Activated naive CD8-positive, alpha-beta T cell treated with anti-CD3 and anti-CD28 coated beads, Interleukin-2, amount 50 U/mL, for 16 hours (primary cell): ENCODE measurements at places on chromosomes 5 and 9.

DNA sequence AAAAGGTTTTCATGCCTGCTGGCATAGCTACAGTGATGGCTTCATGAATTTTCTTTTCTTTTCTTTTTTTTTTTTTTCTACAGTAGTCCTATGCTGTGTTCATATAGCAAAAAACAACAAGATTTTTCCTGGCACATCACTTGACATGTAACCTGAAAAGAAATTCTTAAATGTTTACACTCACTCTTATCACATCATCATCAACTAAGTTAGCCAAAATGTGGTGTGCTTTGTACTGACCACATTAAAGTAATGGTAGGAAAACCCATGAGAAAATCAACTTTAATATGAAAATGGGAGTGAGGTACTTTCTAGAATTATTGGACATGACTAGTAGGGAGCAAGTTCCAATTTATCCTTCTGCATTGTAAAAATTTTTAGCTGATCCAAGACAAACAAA is 146.7 kb downstream of the SSBP2 start:
- no peak for DNase-seq

DNA sequence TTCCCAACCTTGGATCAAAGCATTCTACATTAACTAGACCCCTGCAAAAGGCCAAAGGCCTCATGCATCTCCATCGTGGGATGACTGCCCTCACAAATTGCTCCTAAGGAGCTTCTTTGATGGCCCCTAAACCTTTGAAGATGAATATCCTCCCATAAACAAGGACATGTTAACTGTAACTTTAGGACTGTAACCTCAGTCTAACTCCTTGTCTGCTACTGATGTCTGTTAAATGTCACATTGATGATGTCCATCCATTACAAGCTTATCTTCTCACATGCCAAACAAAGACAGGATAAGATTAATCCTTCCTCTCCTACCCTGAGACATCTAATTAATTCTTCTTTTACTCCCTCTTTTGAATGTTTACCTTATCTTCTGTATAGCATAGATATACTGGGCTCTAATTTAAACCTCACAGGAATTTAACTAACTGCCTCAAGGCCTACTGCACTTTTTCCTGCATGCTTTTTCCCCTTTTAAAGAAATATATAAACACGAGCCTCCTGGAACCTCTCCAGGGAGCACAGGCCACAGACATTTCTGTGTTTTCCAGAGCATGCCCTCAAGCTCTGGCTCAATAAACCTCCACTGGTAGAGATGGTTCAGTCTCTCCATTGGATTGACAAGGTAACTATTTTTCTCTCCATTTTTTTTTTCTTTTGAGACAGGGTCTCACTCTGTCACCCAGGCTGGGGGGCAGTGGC is 90.6 kb upstream of the SLC25A48 start:
- no peak for DNase-seq

DNA sequence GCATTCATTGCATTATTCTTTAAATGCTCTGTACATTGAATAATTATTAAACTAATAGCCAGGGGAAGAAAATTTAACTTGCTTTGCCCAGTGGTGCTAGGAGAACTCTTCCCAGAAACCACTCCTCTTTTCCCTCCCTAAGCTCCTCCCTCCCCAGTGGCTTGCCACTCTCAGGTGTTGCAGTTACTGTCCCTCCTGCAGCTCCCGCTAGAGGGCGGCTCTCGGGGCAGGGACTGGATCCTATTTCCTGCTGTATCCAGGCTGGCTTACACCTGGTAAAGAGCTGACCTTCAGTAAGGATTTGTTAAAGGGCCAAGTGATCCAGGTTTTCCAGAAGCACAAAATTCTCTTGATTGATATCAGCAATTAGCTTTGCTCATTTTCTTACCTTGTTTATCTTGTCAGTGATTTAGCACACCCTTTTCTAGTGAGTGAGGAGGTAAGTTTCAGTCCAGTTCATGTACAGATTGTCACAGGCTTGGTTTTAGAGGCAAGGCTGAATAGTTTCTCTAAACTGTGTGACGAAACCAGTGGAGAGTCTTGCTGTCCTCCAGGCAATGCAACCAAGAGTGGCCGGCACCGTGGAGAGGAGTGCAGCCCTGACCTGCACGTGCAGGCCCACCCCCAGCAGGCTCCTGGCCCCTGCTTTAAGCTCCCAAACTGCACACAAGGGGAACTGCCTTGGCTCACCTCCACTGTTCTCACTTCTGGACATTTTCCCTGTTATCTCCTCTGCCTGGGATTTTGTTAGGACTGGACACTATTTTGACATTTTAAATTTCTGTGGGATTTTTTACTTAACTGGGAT is 423.8 kb downstream of the SPOCK1 start:
- no peak for DNase-seq

- no peak for DNase-seq
Measured at GRCh38 chr5:43482490-43483297, 971 bp downstream of the TMEM267 start.

GRCh38 chr5:5179597-5179996 is 39.5 kb downstream of the ADAMTS16 start:
- no peak for DNase-seq

DNA sequence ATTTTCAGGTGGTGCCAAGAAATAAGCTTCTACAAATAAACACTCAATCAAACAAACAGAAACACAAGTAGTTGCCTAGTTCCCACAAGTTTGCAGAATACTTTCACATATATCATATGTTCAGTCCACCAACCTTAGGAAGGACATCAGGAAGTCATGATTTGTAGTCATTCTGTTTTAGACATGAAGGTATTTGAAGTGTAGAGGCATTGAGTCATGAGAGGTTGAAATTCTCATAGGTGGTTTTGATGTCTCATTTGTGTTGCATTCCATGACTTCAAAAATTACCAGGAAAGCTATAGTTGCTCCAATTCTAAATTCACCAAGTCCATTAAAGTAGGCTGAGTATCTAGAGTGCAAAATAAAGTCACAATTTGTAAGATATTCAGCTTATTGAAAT is 159.0 kb downstream of the KCTD16 start:
- DNase-seq: no peak

- DNase-seq: no peak
Measured at GRCh38 chr5:122195802-122196394, 66.6 kb downstream of the ZNF474 start.

- DNase-seq: no peak
Measured at GRCh38 chr9:112757282-112757883, 6.8 kb downstream of the SNX30 start.

GRCh38 chr5:170388818-170389549 is at the start of gene KCNMB1:
KCNMB1 (minus strand) TSS chr5:170389367; CDS start chr5:170385447, 3,920 bp downstream.
- no peak for DNase-seq

GRCh38 chr9:87601176-87601575 is 103.5 kb downstream of the DAPK1 start:
- DNase-seq: no peak

GRCh38 chr9:37430841-37431597 is 8.5 kb downstream of the GRHPR start:
- no peak for DNase-seq

DNA sequence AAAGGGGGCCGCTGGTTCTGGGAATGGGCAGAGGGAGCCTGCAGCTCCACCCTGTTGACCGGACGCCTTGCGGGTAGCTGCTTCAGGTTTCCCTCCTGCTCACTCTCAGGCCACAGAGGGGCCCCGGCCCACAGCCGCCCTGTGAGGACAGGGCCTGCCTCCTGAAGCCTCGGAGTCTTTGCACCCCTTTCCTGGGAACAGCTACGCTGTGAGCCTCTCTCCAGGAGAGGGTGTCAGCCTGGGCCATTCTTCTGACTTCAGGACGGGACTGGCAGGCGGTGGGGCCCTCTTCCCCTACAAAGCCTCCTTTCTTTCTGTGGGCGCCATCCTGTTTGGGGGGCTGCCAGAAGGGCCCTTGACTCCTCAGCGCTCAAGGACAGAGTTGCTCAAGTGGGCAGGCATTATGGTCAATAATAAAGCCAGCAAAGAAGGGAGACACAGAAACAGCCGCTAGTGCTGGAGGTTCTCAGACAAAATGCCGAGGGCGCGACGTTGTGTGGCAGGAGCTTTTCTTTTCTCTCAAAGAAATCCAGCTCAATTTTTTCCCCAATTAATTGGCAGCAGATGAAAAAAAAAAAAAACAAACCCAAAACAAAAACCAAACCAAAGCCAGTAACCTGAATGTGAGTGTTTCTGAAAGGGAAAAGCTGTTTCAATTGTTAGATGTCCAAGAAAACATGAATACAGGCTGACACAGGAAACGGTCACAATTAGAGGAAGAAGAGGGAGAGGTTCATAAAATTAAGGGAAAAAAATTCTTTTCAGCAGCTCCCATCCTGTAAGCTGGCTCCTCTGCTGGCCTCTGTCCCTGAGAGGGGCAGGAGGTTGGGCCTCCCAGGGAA is 12.8 kb upstream of the SLC25A51 start:
- no peak for DNase-seq

- no peak for DNase-seq
Measured at GRCh38 chr5:173327084-173327947, 898 bp downstream of the STC2 start.

DNA sequence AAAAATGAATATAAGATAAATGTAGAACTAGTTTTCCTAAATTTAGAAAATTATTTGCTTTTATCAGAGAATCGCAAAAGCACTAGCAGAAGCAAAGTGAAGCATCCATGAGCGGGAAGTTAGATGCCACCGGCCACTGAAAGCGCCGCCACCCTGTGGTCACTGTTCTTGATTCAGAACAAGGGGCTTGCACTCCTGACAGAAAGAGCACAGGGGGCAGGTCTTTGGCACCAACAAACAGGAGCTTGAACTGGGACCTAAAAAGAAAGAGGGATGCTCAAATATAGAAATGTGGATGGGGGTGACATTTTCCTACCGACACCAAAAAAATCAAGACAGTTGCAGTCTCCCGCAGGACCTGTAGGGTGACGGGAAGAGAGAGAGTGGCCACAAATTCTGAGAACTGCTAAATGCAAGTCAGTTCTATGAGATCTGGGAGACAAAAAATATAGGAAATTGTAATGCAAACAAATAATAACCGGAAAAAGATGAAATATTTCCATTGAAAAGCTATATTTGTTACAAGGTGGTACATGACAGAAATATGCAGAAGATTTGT is 144.3 kb downstream of the CDH12 start:
- no peak for DNase-seq

DNA sequence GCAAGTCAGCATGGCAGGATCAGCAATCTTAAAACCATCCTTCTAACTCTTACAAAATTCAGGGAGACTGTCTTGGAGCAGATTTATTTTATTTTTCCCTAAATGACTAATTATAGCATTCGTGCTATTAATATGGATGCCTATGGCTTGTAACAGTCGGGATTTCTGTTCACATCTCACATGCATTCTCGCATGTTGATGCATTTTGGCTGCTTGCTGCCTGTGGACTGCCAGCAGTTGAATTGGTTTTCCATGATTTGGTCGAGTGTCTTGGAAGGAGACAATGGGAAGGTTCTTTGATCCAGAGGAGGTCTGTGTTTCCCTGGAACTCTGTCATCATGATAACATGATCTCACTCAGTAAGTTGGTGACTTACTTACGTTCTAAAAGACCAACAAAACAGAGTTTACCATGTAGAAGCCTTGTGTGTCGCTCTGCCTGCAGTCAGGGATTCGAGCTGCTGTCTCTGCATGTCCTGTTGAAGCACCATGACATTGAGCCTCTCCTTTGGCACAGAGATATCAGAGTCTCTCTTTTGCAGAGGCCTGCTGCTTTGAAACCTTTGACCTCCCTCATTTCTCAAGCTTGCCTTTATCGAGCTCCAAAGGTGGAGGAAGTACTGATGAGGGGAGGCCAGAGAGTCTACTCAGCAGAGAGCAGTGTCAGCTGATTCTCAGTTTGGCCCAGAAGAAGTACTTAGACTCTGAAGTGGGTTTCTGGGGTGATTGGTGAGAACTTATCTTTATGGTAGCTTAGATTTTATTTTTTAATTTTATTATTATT is 82.4 kb downstream of the ARHGAP26 start:
- DNase-seq: no peak

GRCh38 chr9:33229359-33230114 is 10.4 kb upstream of the SPINK4 start:
- no peak for DNase-seq

DNA sequence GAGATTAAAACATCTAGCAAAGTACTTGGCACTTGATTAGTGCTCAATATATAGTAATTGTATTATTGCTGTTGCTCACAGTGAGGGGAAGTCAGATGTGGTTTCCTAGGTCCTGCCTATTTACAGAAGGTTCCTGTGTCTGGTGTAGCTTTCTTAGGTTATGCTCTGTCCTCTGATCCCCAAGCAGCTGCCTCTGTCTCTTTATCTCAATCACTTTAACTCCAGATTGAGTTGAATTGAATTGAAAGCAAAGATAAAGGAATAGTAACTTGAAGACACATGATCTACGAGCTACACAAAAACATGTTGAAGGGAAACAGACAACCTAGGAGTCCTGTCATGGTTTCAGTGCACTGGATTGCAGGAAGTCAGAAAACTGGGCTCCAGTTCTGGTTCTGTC is 113.9 kb upstream of the ADAMTSL1 start:
- no peak for DNase-seq

DNA sequence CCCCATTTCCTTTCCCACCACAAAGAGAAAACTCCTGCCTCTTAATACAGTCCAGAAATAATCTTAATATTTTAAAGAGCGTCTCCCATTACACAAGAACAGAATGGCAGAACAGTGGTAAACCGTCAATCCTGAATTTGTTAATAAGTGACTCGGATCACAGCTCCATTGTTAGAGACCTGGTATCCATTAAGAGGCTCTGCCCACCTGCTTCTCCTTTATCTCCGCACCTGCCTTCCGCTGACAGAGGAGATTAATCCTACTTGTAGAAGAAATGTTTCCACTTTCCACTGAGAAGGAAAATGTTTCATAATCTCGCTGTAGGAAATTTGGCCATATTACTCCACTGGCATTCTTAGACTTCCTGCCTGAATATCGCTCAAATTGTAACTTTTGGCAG is 1493.2 kb downstream of the MAT2B start:
- no peak for DNase-seq

GRCh38 chr9:132384376-132384775 is 22.3 kb downstream of the TTF1 start:
- no peak for DNase-seq

DNA sequence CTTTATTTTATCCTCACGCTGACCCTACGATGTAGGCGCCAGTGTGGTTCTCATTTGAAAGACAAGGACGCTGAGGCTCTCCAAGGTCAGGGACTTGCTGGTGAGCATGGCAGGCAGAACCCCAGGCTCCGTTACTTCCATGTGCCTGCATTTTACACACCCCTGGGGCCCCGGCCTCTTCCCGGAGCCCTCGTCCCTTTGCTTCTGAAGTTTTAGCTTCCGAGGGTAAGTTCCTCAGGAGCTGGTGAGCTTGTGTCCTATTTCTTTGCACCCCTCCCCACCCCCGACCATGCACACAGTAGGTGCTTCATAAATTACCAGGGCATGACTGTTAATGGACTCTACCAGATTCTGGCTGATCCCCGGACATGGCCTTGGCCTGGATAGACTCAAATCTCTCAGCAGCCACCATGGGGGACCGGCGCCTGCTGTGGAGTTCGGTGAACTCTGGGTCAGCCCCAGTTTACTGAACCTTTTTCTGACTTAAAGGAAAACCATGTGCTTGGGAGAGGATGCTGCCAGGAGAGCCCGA is 59.3 kb upstream of the RNU6ATAC start:
- no peak for DNase-seq
